ENCODE measurements at places on chromosomes 3 and 15.

GRCh38 chr3:127077068-127077467 is 94.2 kb downstream of the PLXNA1 start:
- DNase-seq, result no peak

DNA sequence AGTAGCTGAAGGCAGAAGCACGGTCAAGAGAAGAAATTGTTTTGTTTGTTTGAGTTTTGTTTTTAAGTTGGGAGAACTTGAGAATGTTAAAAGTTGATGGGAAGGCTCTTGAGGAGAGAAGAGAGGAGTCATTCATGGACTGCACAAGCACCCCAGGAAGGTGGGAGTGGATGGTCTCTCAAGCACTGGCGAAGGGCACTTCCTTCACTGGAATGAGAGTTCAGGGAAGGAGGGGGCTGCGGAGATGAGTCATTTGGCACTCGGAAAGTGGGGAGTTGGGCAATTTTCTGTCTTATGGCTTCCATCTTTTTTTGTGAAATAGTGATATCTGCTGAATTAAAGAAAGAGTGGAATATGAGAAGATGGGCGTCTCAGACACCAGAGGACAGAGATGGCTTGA is 66.0 kb downstream of the ATP13A4 start:
- no peak for DNase-seq

- DNase-seq, result no peak
Observed at GRCh38 chr3:149162007-149162406, 32.6 kb downstream of the HPS3 start.

GRCh38 chr3:159186581-159186980 is 384.7 kb downstream of the MFSD1 start:
- no peak for DNase-seq

GRCh38 chr15:45612790-45613415 is 21.9 kb upstream of the SQOR start:
- no peak for DNase-seq

DNA sequence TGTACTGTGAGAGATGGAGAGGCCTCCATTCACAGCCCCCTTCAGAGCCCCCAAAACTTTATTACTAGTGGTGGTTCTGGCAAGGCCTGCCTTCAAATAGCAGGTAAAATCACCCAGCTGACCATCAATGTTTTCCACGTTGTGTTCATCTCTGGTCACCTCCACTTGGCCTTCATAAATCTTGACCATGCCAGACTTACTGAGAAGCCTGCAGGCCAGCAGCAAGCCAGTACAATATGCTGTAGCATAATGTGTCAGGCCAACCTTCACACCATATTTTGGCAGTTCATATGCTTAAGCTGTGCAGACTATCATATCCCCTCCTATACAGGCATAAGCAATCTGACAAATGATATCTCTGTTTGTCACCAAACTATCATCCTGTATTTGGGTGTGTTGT is 62.1 kb downstream of the ZNF621 start:
- no peak for DNase-seq

GRCh38 chr3:182142928-182143327 is 431.2 kb downstream of the SOX2 start:
- DNase-seq, result no peak

GRCh38 chr3:29606416-29606815 is 325.5 kb downstream of the RBMS3 start:
- DNase-seq, result no peak

- peak; percentile 9 for DNase-seq
Observed at GRCh38 chr15:71651750-71652186, 158.6 kb upstream of the NR2E3 start.

DNA sequence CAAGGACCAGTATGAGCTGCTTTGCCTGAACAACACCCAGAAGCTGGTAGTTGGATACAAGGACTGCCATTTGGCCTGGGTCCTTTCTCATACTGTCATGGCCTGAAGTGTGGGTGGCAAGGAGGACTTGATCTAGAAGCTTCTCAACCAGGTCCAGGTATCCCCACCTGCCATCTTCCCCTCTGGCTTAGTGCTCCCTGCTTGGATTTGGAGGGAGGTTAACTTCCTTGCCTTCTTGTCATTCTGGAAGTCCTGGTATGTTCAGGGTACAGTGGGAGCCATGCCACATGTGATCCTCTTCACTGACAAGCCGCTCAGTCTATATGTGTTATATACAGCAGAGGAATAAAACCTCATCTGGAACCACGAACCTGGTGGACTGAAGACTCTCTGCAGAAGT is 37.7 kb upstream of the TOPBP1 start:
- DNase-seq, result no peak

GRCh38 chr3:111714305-111714704 is 119.2 kb upstream of the ZBED2 start:
- DNase-seq, result no peak

DNA sequence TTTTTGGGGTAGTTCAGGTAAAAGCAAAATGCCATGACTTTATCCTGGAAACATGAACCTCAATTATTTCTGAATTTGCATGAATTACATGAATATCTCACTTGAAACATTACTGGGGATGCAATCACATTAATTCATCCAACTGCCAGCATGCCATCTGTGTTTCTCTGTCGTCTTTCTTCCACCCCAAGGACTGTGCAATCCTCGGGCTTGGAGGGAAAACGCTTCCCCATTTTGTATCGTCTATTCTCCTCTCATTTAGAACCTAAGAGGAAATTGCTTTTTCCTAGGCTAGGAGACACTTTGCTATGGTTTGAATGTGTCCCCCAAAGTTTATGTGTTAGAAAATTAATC is 109.4 kb downstream of the SQOR start:
- no peak for DNase-seq

DNA sequence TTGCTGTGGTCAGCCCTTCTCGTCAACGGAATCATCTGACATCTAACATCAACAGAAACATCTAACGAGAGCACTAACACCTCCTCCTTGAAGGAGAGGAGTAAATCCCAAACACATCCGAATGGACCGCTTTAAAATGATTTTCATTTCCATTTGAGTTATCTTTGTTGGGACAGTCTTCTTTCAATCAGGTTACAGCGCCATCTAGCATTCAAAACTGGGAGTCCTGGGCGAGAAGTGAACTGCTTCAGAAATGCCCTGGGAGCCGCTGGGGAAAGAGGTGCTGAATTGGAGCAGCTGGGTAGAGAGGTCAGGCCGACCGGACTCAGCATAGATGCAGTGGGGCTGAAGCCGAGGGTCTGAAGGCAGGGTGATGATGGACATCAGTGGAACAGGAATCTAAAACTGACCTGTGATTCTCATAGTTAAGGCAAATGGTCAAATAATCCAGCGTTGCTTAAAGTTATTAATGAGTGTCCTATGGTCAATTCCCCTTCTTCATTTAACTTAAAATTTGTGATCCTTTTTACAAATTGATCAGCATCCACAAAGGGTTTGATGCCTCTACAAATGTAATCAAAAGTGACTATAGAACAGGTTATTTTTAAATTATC is 170.0 kb upstream of the NDN start:
- no peak for DNase-seq

GRCh38 chr3:69009559-69010410 is 3.7 kb downstream of the EOGT start:
- no peak for DNase-seq

- DNase-seq, result peak; percentile 23
Observed at GRCh38 chr3:172709774-172710663, 848 bp downstream of the NCEH1 start.

- DNase-seq, result peak; percentile 2
Observed at GRCh38 chr3:71930056-71930991, 145.4 kb upstream of the PROK2 start.

GRCh38 chr15:38885001-38885400 is 320.4 kb upstream of the RASGRP1 start:
- DNase-seq, result no peak

- DNase-seq, result no peak
Observed at GRCh38 chr15:48596415-48596814, 49.1 kb downstream of the FBN1 start.

GRCh38 chr3:166860217-166860616 is 519.9 kb downstream of the ZBBX start:
- no peak for DNase-seq

- DNase-seq, result no peak
Observed at GRCh38 chr3:191135175-191135574, 63.9 kb upstream of the OSTN start.

- no peak for DNase-seq
Observed at GRCh38 chr3:108062051-108062450, 28.8 kb downstream of the CD47 start.

GRCh38 chr15:39434751-39435238 is 146.1 kb upstream of the THBS1 start:
- DNase-seq, result no peak

DNA sequence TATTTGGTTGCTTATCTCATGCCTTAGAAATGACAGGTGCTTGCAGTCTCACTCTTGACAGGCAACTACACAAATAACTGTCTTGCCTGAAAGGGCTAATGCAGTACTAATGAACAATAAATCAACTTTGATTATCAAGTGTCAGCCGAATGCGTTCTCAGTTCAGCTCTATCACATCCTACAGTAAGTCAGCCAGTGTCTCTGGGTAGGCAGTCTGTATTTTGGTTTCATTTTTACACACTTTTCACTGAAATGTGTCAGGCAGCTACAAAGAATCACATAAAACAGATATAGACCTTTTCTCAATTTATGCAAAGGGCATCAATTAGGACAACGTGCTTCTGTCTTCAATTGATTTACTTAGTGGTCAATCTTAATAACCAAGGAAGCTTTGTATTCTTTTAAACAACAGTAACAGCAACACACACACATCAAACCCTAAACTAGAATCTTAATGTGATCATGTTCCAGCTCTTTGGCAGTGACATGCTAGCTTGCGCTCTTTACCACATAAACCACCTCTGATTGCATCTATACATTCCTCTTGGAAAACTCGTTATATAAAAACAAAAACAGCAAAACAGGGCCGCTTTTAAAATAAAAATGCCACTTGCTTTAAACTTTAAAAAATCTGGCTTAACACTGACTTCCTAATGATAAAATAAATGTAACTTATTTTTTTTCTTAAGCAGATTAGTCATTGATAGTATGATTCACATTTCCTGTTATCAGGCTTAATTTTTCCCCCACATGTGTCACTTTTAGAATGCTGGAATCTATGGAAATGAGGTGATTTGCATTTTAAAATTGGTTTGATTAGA is 520.4 kb downstream of the FOXP1 start:
- no peak for DNase-seq

- DNase-seq, result no peak
Observed at GRCh38 chr3:46876313-46877300, 914 bp upstream of the PTH1R start.

- DNase-seq, result no peak
Observed at GRCh38 chr15:64916365-64916764, 4.7 kb downstream of the ANKDD1A start.

DNA sequence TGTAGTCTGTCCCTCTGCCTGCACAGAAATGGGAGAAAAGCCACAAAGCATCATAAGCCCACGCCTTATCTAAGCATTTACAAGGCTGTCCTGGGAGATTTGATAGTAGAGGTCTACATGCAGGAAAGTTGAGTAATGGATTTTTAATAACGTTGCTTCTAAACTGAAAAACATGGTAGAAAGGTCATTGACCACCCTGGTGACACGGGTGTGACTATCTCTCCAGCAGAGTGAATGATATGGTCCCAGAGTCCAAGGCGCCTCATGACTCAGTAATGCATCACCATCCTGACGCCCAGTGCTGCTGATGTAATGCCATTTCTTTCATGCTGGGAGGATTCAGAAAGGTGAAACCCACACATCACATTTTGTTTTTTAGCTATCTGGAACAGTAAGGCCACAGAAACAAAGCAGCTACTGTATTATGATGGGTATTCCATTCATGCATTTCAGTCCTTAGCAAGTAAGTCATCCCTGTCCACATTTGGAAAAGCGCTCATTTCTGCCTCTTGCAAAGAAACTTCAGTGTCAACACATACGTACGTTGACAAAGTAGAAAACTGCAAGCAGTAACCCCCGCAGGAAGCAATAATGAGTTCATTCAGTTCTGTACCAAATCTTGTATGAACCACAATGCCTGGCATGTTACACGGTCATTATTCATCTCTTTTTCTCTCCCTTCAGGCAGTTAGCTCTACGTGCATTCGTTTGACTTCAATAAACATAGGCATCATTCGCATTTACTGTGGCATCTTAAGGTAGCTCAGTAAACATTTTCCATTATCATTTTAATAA is 483.5 kb downstream of the GABRG3 start:
- DNase-seq, result no peak

- no peak for DNase-seq
Observed at GRCh38 chr3:140706360-140706759, 28.5 kb downstream of the TRIM42 start.

DNA sequence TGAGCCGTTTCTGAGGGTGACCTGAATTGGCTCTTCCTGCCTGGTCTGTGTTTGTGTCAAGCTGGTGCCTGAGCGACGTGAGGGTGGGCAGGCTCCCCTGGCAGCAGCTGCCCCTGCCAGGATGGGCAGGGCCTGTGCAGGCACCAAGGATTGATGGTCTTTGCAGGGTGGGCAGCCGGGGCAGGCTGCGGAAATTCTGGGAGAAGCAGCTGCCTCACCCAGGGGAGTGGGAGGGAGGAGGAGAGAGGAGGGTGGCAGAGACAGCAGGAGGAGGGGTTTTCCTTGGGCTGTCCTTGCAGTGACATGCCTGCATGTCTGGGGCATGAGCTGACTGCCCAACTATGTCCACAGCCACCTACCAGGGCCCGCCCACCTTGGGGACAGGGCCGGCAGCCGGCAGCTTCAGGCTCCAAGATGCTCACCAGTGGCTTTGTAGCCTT is 27.9 kb upstream of the SLC6A6 start:
- DNase-seq, result no peak

DNA sequence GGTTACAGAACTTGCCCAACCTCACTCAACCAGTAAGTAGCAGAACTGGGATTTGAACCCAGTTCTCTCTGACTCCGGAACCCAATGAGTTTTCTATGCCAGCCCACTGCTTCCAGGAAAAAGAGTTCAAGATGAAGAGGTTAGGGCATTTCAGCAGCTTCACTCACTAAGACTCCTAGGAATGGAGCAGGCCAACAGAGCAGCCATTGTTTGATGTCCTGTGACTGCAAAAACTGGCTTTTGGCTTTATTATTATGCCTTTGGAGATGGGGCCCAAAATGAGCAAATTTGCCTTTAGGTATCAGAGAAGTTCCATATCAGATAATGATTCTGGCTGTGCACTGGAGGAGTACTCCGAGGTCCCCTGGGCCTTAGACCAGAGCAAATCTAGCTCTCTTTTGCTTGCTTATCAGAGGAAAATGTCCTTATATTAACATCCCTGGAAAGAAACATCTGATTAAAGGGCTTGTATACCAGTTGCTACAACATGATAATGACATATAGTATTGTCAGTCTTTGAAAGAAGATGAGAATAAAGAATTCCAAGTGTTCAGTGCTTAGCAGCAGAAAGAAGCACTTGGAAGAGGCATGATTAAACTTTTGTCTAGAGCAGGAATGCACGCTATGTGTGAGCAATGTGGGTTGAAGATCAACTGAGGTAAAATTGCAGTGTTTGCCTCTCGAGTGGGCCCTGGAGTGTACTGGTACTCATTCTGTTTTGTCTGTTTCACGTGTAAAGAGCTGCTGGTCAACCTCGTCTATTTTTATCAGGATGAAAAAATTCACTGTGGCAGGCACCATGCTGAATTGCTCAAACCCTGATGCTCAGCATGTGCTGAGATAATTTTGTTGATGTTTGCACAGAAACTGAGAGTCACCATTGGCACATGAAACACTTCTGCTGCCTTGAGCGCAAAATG is 21.8 kb upstream of the KLHL24 start:
- no peak for DNase-seq
